Prostate gland (tissue), 2 donors: ENCODE measurements at places on chromosomes 3 and 15. TPM values are rescaled to one million over a fixed set of nuclear protein-coding genes. Genes with fewer than 3 reads are reported as not detected.

The WDR93 gene
- total RNA-seq: 3.0 TPM

The MED12L gene
- total RNA-seq: 3.6 TPM

DNA sequence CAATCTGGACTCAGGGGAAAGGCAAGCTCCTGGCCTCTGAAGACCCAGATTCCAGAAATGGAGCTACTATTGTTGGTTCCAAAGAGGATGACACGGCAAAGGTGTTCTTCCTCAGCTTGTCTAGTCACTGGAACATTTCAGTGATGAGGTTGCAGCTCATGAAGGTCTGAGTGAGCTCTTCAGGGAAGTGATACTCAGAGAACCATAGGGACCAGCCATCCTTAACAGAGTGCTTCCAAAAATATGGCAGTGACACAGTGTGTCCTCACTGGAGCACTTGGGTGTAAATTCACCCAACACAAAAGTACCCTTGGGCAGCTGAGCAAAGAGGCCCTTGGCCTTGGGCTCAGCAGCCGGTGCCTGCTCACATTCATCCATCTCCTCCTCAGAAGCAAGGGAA, 46.3 kb downstream of the SPTSSB start:
- DNase-seq: no peak

DNA sequence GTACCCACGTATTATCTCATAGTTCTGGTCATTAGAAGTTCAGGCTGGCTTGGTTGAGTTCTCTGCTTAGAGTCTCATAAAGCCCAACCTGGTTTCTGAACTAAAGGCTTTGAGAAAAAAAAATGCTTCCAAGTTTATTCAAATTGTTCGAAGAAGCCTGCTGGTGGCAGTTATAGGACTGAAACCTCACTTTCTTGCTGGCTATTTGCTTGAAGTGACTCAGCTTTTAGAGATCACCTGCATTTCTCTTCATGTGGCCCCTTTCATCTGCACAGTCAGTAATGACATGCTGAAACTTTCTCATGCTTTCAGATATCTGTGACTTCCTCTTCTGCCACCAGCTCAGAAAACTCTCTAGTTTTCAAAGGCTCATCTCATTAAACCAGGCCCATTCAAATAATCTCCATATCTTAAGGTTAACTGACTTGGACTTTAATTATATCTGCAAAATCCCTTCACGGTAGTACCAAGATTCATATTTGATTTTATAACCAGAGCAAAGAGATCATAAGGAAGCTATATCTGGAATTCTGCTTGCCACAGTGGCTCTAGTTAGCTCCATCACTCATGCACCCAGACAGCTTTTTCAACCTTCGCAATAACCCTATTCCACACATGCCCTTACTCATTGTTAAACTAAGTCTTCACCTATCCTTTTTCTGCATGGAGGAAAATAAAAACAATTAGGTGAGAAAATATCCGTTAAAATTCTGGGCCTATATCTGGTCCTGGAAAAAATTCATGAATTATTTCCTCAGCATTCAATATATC, 433.8 kb upstream of the CBLB start:
- no peak for DNase-seq

The ZNF860 gene
- total RNA-seq: 4.4 TPM

The STX19 gene
- not detected for total RNA-seq

GRCh38 chr15:71501344-71502076, 308.8 kb upstream of the NR2E3 start:
- DNase-seq: no peak

GRCh38 chr15:63264688-63265293, 12.6 kb upstream of the APH1B start:
- DNase-seq: no peak

DNA sequence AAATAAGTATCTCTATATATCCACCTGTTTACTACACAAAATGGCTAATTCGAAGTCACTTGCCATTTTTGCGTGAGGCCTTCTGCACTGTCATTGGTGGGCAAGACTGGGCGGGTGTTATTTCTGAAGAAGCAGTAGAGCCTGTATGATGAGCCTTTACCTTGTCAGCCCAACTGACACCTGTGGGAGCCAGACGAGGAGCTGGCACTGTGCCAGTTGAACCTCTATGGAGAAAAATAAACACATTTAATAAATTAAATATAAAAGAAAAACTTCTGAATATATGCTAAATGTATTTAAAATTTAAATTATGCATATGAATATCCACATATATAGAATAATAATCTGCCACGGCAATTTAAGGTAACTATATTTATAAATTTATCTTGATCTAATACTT, 109.9 kb downstream of the SCAPER start:
- no peak for DNase-seq

DNA sequence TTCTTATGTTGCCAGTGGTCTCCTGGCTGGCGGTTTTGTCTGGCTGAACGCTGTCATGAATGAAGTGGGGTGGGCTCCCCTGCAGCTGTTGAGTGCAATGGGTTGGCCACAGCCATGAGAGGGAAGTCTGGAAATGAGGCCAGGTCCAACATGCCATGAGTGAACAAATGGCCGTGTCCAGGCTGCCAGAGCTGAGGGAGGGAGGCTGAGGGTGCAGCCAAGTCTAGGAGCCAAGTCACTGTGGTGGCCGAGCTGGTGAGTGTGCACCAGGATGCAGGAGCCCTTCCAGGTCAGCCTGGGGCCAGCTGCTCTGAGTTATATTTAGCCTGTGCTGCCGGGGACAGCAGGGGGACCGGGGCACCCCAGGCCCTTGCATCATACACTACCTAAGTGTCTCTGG, 24.7 kb upstream of the PRR23E start:
- DNase-seq: no peak

GRCh38 chr15:91132079-91132478, 32.0 kb downstream of the SV2B start:
- DNase-seq: no peak

GRCh38 chr3:3065876-3066275, 44.3 kb downstream of the IL5RA start:
- DNase-seq: no peak

- no peak for DNase-seq
Observed at GRCh38 chr15:29988701-29989100, 94.1 kb upstream of the GOLGA8J start.

DNA sequence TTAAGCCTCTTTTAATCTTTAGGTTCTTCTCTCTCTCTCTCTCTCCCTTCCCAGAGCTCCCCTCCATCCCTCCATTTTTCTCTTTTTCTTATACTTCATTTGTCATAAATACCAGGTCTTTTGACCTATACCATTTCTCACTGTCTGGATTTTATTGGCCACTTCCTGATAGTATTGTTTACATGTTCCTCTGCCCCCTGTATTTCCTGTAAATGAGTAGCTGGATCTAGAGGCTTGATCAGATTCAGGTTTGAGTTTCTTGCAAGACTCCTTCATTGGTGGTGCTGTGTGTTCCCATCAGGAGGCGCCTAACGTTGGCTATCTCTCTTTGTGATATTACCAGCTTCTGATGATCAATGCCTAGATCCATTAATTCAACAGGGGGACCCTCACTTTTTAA, 42.2 kb downstream of the DAPK2 start:
- DNase-seq: no peak

DNA sequence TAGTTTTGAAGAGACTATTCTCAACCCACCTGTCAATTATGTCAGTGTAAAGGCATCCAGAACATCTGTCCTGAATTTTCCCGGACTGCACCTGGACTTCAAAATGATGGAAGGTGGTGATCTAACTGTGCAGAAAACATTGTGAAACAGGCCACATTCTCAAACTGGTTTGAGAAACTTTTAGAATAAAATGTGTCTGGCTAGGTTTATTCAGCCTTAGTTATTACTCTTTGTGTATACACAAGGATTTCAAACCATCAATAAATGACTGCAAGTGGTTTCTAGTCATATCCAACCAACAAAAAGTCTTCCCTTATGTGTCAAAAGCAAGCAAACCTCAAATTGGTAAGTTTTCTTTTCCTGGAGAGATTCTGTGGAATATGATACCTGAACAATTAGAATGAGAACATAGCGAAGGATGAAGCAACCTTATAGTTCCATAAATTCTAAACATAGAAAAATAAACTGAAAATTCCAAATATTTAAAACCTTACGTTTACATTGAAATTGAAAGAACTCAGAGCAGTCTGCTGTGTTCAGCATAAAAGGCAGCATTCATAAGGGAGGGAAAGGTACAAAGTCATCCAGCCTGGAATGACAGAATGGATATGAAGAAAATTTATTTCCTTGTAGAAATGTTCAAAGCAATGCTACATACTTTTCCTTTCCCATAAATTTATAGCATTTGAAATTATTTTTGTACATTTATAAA, 306.6 kb upstream of the TGFBR2 start:
- no peak for DNase-seq

- DNase-seq: no peak
Observed at GRCh38 chr3:195105389-195105788, 165.6 kb downstream of the XXYLT1 start.

DNA sequence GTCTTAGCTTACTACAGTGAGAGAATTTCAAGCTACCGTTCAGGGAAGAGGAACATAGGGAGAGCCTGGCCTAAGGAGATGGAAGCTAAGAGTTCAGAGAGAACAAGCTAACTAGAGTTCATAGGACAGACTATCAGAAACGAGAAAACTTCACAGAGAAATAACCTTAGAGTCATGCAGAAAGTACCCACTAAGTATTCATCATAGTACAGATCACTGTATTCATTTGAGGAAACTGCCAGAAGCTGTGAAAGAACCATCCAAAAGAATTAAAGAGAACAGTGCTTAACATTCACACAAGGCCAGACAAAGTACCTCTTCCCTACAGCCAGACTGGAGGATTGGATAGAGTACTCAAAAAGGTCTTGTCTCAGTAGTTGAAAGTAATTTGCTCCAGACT, 15.2 kb upstream of the GBE1 start:
- no peak for DNase-seq

The C3orf33 gene
- total RNA-seq: 7.6 TPM

DNA sequence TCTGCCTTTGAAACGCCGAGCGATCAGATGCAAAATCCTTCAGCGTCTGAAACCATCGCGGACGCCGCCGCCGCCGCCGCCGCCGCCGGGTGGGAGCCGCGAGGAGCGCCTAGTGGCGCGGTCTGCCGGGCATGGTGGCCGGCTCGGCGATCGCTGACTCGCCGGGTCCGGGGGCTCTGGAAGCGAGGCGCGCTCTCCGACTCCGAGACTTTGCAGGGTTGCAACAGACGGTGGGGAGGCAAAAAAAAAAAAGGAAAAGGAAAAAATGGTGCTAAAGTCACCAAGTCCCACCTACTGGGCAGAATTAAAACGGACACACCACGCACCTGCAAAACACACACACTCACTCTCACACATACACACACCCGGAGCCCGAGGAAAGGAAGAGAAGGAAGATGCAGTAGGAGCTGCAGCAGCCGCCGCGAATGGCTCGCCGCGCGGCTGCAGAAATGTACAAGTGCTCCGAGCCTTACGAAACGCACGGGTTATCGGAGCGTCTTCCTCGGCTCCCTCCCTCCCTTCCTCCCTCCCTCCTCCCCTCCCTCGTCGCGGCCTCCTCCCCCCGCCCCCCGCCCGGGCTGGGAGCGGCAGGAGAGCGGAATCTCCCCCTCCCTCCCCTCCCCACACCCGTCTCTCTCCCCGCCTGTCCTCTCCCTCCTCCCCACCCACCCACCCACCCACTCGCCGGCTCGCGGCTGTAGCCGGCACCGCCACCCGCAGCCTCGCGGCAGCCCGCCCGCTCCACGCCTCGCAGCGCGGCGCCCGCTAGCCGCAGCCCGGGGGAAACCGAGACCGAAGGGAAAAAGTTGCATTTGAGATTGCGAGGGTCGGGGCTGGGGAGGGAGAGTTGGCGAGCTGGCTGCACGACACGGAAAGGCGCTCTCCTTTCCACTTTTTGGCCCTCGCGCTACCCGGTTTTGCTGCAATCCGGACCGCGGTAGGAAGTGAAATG, at the start of gene NTRK3:
TSS of gene NTRK3 (minus strand) at position 461 of the 952 bp plus-strand sequence. CDS start 586 bp downstream, outside the sequence.
- DNase-seq: no peak

DNA sequence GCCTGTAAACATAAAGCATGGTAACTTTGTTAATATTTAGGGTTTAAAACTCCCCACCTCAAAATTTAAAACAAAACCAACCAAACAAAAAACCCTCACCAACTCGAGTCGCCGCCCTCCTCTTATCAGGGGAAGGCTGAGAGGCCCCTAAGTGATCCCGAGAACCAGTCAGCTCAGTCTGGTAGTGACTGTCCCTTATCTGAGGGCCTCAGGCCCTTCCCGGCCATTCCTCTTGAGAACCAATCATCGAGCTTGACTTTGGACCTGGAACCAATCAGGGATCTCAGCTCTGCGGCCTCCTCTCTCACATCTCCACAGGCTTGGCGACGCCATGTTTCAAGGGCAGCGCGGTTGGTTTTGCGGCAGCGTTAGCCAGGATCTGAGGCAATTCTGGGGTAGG, at the start of gene TERB2:
TSS of gene TERB2 (plus strand) at position 300 of the 400 bp plus-strand sequence. CDS start at position 332, 32 bp downstream.
- no peak for DNase-seq

- no peak for DNase-seq
Observed at GRCh38 chr3:67389176-67389575, 265.2 kb downstream of the SUCLG2 start.

GRCh38 chr15:89308236-89308635, 26.4 kb downstream of the POLG start:
- no peak for DNase-seq
